ENCODE measurements at places on chromosomes 16 and 17. TPM values are rescaled to one million over a fixed set of nuclear protein-coding genes. Genes with fewer than 3 reads are reported as not detected.
A peak's percentile ranks its signal among the peaks of the same experiment; 100 is the strongest.

Gene ACSM2A
- not detected for total RNA-seq

DNA sequence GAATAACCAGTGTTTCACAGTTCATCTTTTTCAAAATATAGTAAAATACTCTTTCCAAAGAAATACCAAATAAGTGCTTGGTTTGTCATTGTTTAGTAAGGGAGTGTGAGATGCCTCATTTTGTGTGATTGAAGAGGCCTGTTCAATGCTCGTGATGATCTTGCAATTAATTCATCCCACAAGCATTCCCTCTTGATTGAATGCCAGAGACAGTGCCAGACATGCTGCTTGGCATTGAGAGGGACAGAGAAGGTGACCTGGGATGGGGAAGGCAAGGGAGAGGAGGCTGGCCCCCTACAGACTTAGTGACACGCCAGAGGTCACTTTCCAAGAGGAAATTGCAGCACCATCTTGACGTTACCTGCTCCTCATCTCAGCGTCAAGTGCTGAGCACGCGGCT is 49.3 kb downstream of the CLEC16A start:
- H3K27me3 ChIP-seq = no peaks in the 10 kb centered on the region
- peaks cover 44% of the 10 kb centered on the region for H3K36me3 ChIP-seq
- H3K27ac ChIP-seq = no peak overlapping the region

- peaks cover 9% of the 10 kb centered on the region for H3K36me3 ChIP-seq
- no peak for DNase-seq
- H3K27me3 ChIP-seq = no peaks in the 10 kb centered on the region
- H3K27ac ChIP-seq = no peak overlapping the region
- peaks cover 32% of the 10 kb centered on the region for H3K4me1 ChIP-seq
Observed at GRCh38 chr17:57091186-57091618, 6.2 kb downstream of the AKAP1 start.

Gene BRCA1
- 99.9 TPM for total RNA-seq

DNA sequence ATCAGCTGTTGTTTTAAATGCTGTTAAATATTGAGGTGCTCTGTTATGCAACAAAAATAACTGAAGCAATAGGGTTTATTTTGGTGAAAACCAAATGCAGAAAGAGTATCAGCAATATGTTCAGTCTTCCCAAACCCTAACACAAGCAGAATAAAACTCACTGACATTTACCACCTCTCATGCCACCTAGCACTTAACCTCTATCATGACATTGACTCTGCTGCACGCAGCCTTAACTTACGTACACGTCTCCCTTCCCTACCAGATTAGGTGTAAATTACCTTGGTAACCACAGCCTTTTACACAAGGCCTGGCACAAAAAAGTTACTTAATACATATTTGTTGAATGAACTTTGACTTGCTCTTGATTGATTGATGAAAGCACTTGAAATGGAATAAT is 9.9 kb upstream of the AKAP1 start:
- H3K4me3 ChIP-seq = no peak overlapping the region
- H3K27me3 ChIP-seq = no peaks in the 10 kb centered on the region
- no peaks in the 10 kb centered on the region for H3K36me3 ChIP-seq
- H3K27ac ChIP-seq = no peak overlapping the region

DNA sequence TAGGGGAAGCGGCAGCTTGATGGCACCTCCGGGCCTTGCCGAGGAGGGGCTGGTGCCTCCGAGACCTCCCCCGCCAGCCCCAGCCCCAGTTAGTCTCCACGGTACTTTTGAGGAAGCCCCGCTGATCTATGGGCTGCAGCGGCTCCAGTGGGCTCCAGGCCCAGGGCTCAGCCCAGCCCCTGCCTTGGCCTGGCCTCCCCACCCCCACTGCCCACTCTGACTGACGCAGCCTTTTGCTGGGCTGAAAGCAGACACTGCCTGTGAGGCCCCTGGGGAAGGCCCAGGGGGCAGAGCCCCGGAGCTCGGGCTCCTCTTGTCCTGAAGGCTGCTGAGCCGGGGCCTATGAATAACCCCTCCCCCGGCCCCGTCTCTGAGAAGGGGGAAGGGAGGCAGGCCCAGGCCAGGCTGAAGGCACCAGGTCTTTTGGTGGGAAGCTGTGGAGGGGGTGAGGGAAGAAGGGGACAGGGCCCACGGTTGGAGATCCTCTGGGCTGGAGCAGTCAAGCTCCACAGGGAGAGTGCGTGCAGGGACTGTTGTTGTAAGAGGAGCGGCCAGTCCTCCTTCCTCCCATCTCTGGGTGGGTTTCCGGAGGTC is 7.5 kb upstream of the SMTNL2 start:
- H3K27ac ChIP-seq = no peak overlapping the region
- DNase-seq = no peak
- no peaks in the 10 kb centered on the region for H3K36me3 ChIP-seq
- peaks cover 18% of the 10 kb centered on the region for H3K4me1 ChIP-seq
- H3K4me3 ChIP-seq = no peak overlapping the region

DNA sequence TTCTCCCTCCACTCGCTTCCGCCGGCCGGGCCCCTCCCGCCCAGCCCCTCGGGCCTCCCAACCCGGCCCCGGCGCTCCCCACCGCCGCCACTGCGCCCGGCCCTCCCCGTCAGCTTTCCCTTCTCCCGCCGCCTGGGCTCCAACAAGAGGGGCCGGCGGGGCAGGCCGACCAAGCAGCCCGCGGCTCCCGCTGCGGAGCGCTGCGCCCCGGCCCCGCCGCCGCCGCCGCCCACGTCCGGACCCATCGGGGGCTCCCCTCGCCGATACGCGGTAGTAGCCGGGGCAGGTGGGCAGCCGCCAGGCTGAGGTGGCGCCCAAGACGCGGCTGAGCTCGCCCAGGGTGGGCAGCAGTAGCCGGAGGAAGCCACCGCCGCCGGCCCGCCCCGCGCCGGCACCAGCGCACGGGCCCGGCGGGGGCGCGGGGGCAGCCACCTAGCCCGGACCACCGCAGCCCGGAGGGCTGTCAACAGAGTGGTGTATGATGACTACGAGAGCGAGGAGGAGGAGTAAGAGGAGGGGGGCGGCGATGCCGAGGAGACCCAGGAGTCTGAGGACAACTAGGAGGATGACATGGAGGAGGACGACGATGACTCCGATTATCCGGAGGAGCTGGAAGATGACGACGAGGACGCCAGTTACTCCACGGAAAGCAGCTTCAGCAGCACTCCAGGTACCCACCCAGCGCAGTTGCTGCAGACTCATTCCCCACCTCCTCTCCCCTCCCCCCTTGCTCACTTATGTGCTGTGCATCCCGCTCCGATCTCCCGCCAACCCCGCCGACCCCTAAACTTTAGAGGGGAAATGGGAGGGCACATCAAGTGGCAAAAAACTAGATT is 498 bp downstream of the LRRC37B start:
- peak overlapping the region; percentile 90 for H3K27ac ChIP-seq
- H3K4me1 ChIP-seq = peaks cover 31% of the 10 kb centered on the region
- H3K27me3 ChIP-seq = no peaks in the 10 kb centered on the region
- peak overlapping the region; percentile 86 for H3K4me3 ChIP-seq
- peaks cover 5% of the 10 kb centered on the region for H3K36me3 ChIP-seq
- DNase-seq = peak; percentile 67

Measured in activated CD4-positive, alpha-beta T cell treated with anti-CD3 and anti-CD28 coated beads for 36 hours (primary cell).